LHCN-M2 (cell line): ENCODE measurements at places on chromosomes 2 and 18. TPM values are rescaled to one million over a fixed set of nuclear protein-coding genes. Genes with fewer than 3 reads are reported as not detected.

DNA sequence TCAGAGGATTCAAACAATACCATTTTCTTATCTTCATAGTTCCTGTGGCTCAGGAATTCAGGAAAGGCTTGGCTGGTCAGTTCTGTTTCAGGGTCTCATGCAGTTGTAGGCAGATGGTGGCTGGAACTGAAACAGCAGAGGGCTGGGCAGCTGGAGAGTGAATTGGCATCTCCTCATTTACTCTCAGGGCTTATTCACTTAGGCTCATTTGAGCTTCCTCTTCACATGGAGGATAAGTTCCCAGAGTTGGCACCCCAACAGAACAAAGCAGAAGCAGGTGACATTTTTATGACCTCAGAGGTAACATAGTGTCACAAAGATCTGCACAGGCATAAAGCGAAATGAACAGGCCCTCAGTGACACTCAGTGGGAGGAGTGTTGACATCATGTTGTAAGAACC lies 66.1 kb downstream of the RBBP8 start:
- DNase-seq: peak; percentile 1

Gene OSGEPL1
- 11.4 and 13.3 TPM in 2 replicates for total RNA-seq

DNA sequence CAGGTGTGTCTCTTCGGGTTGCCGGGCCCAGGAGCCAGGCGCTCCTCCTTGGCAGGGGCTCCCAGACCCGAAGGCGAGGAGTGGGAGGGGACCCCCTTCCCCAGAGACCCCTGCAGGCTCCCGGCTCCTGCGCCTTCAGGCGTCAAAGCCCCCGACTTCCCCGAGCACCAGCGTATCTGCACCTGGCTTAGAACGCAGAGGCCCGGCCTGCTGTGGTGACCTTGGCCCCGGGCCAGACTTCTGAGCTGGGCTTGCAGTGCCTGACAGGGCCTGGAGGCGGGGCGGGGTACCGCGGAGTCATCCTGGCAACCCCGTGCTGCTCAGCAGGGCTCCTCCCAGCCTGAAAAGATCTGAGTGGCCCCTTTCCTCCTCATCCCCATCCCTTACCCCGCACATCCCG lies 27.0 kb downstream of the SKA1 start:
- peak; percentile 10 for DNase-seq

Gene OR6B2
- not detected in 2 replicates for total RNA-seq

DNA sequence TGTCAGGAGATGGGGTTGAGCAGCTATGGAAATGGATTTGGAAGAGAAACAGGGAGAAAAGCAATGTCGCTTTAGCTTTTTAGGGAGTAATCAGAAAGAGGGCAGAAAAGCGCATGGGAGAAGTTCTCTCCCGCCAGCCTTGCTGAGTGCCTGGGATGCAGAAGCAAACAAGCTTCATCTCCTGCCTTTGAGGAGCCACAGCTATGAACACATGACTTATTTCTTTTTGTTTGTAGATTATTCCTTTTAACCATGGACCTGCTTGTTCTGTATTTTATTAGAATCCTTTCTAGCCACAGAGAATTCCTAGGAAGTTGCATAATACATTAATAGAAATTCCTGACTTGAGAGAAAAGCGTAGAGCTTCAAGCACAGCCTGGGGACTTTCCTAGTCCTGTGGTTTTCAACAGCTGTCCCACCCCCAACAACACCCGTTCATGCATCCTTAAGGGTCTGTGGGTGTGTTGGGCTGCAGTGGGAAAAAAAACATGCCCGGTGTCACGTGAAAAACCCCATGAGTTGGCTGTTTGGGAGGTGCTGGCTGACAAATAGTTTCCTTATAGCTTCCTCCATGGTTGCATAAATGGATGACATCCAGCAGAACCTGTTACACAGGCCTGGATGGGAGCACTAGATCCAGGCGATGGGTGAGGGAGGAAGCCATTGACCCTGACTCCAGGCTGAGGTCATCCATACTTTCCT lies 14.9 kb downstream of the SLC9A4 start:
- peak; percentile 84 for DNase-seq

Gene ARHGEF4
- 0.23 TPM in 1 of 2 replicates, not detected in the other for total RNA-seq

GRCh38 chr2:237298151-237299118 lies 115.5 kb downstream of the COL6A3 start:
- peak; percentile 71 for DNase-seq

Gene SPAG16
- 16.5 and 17.1 TPM in 2 replicates for total RNA-seq

DNA sequence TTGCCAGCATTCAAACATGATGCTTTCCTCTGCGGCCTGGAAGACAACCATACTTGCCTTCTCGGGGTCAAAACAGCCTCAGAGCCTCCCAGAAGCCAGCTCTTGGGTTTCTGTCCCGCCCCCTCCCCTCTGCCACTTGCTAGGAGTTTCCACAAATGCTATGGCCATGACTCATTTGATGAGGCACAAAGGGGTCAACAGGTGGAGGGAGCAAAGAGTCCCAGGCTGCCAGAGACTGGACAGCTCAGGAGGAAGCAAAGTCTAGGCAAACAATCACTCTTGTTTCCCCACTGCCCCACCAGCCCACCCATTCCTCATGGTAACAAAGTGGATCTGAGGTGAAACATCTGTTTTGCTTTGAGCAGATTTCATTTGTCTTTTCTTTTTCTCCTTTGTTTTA lies 551.1 kb downstream of the TNS1 start:
- DNase-seq: peak; percentile 89

DNA sequence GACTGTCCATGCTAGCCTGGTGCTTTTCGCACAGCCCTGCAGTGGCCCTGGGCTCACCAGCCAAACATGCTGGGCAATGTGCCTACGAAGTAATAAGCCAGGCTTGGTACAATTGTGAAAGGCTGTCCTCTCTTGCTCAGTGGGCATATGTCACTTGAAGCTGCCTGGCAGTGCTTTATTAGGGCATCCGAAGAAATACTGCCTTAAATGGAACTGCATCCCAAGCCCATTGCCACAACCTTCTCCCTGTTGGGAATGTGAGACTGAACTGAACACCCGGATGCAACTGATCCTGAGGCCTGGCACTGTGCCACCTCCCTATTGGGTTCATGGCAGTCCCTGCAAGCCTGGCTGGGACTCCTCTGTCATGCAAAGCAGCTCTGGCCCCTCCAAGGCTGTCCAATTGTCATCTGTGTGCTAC lies 15.9 kb downstream of the CAPG start:
- no peak for DNase-seq

Gene DHRS9
- total RNA-seq: not detected in 2 replicates

- peak; percentile 68 for DNase-seq
Observed at GRCh38 chr2:26696351-26696816, 3.9 kb downstream of the KCNK3 start.

GRCh38 chr18:22964116-22964515 lies 31.0 kb downstream of the RBBP8 start:
- no peak for DNase-seq

GRCh38 chr2:43438858-43439655 lies 156.8 kb downstream of the THADA start:
- DNase-seq: no peak

Gene ARHGAP15
- total RNA-seq: 0.11 TPM in 1 of 2 replicates, not detected in the other

Gene CD207
- not detected in 2 replicates for total RNA-seq

DNA sequence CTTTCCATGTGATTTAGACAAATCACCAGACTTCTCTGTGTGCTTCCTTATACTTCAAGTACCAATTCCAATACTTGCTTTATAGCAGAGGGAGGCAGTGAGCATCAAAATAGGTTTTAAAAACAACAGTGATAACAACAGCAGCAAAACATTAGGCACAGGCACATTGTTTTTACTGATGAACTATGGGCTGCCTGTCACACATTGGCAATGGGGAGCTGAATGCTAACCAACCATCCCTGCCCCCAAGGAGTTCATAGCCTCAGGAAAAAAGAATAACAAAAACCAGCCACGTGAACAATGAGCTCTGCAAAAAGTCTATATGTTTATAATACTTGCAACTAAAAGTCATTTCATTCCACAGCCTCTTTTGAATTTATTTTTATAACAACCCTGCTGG lies 287.9 kb upstream of the TRIB2 start:
- no peak for DNase-seq

DNA sequence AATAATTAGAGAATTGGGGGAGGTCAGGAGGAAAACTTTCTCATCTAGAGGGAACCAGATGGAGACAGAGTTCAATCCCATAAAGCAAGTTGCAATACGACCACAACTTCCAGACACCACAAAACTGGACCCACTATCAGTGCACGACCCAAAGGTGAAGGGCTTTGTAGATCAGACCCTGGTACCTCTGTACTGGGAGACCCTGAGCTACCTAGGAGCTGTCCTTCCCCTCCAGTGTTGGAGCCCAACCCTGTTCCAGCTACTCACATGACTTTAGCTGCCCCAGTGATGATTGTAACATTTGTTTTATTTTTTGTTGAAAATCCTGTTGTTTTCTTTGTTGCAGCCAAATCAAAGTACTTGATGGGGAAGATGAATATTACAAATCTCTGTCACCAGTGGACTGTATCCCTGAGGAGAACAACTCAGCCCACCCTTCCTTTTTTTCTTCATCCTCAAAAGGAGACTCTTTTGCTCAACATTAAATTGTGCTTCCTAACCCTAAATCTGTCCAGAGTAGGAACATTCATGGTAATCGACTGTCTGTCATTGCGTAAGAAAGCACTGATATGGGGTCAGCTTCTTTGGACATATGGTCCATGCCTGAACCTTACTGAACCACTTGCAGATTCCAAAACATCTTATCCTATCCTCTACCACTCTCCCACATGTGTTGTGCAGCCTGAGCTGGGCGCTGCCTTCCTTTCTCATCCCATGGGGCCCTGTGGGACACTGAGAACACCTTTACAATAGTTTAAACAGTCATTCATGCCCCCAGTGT lies 62.3 kb upstream of the SP5 start:
- DNase-seq: no peak

Gene IL1A
- not detected in 2 replicates for total RNA-seq

DNA sequence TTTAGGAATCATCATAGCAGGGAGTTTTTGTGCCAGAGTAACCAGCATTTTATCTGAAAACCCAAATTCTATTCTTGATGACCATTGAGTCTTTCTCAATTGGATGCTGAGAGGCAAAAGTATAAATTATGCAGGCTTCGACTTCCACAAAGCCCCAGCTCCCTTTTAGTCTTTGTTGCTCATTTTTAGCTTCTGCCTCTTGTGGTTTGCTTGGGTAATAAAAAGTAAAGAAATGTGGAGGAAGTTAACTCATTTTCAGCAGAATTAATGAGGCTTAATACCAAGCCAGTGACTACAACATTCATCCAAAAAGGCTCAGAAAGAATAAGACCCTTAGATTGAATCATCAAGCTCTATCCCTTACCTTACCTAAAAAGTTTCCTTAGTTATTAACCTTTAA lies 18.6 kb downstream of the ERMN start:
- no peak for DNase-seq

Gene CACNB4
- 0.11 and 0.32 TPM in 2 replicates for total RNA-seq

GRCh38 chr2:159551806-159552205 lies 64.5 kb downstream of the BAZ2B start:
- peak; percentile 28 for DNase-seq

DNA sequence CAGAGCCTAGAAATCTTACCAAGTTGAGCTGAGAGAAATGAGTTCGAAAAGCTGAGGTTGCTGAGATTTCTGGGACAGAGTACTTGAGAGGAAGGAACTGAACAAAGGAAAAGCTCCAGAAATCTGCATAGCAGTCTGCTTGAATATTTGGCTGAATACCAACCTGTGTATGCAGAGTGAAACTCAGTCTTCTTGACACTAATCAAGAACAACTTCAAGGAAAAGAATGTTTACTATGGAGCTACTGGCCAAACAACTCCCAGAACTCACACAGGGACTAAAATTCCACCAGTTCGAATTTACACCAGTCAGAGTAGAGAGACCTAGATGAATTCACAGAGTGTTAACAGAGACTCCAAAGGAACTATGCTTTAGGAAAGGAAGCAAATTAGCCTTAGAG lies 66.5 kb downstream of the USP37 start:
- no peak for DNase-seq

DNA sequence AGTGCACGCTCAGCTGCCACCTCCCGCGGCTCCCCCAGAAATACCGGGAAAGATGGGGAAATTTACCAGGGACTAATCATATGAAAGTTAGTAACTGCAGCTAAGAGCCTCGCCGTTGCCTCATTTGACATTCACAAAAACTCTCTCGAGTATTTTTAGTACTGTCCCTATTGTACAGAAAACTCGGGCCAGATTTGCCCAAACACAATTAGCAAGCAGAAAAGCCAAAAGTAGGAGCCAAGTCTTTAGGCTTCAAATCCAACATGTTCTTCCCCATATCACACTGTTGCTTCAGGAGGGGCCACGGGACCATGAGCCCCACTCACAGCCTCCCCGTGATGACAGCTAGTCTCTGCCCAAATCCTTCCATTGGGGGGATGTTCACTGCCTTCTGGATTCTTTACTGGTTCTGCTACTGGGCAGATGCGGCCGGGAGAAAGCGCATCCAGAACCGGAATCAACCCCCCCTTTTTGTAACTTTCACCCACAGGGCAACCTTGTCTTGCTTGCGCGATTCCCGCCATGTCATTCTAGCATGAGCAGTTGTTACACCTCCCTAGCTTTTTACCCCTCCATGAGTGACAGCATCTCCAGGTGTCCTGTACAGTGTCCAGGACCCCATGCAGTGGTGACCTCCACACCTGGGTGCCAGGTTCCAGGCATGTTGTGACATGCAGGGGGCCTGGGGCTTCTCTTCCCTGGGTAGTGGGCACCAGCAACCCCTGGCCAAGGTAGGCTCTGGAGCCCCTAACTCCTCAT lies 35.2 kb downstream of the CENPO start:
- no peak for DNase-seq

Gene FEV
- total RNA-seq: not detected in 2 replicates

DNA sequence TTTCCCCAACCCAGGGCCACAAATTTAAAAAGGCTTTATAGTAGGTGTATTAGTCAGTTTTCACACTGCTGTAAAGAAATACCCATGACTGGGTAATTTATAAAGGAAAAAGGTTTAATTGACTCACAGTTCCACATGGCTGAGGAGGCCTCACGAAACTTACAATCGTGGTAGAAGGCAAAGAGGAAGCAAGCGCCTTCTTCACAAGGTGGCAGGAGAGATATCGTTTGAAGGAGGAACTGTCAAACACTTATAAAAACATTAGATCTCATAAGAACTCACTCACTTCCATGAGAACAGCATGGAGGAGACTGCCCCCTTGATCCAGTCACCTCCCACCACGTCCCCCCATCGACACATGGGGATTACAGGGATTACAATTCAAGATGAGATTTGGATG lies 70.4 kb downstream of the FECH start:
- no peak for DNase-seq

DNA sequence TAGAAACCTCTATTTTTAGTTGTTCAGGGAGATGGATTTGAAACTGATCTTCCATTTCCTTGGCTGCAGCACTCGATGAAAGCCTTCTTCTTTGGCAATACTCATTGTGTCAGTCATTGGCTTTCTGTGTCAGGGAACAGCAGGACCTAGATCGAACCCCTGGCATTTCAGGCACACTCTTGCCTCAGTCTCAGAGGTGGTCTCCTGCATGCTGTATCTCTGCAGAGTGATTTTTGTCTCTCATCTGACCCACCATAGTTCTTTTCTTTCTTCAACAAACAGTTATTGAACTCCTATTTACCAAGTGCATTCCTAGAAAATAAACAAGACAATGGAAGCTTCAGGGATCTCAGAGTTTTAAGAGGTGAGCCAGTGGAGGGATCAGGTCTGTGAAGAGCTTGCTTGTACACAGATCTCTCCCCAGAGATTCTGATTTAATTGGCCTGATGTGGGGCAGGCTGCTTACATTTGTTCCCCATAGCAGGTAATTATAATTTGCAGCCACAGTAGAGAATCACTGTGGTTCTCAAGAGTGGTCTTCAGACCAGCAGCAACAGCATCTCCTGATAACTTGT lies 473.1 kb upstream of the TCF4 start:
- DNase-seq: no peak

Gene MAB21L4
- total RNA-seq: not detected in 2 replicates

GRCh38 chr2:182717416-182717815 lies 1.4 kb downstream of the DNAJC10 start:
- no peak for DNase-seq

- no peak for DNase-seq
Observed at GRCh38 chr18:3848316-3848715, 398.3 kb downstream of the TGIF1 start.

- DNase-seq: no peak
Observed at GRCh38 chr2:169080250-169081069, 11.1 kb downstream of the DHRS9 start.
